Stimulated activated CD8-positive, alpha-beta memory T cell treated with anti-CD3 and anti-CD28 coated beads, Interleukin-7, amount 100 ng/mL, for 24 hours (primary cell): ENCODE measurements at places on chromosomes 4 and X.

- DNase-seq = no peak
These were observed 39.6 kb downstream of the HTRA3 start for GRCh38 chr4:8308856-8309771.

GRCh38 chr4:34182306-34182705 is 2062.0 kb downstream of the ARAP2 start:
- DNase-seq = no peak

DNA sequence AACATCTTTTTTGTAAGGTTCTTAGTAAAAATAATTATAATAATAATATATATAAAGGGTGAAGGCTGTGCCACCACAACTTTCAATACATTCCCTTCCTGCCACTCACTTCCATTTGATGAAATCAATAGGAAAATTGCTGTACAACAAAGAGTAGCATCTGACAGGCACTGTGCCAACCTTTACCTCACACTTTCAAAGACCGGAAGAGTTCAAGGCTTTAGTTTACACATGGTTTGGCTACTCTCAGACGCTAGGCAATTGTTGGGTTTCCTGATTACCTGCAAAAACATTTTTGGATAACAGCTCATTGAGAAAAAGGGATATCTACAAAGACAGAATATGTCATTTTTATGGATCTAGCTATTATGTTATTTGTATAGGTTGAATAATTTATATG is 5.5 kb upstream of the ING2 start:
- no peak for DNase-seq

DNA sequence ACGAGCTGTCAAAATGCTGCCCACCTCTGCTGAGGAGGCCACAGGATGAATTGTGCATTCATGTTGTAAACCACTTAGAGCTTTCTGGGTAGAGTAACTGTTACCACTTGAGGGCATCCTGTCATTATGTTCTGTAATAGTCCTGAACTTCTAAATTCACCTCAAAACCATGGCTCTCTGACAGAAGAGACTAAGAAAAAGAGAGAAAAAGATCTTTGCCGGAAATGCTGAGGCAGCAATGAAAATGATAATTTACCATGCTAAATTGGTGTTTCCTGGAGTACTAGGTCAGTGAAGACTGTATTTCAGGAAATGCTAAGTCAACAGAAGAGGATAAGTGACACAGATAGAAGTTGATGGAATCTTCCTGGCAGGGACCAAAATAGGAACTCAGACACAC is 942.3 kb upstream of the SLIT2 start:
- DNase-seq = no peak

GRCh38 chrX:99117011-99117410 is 1293.1 kb downstream of the PCDH19 start:
- no peak for DNase-seq

- DNase-seq = no peak
These were observed 108.6 kb downstream of the RTL5 start for GRCh38 chrX:72023071-72023470.

DNA sequence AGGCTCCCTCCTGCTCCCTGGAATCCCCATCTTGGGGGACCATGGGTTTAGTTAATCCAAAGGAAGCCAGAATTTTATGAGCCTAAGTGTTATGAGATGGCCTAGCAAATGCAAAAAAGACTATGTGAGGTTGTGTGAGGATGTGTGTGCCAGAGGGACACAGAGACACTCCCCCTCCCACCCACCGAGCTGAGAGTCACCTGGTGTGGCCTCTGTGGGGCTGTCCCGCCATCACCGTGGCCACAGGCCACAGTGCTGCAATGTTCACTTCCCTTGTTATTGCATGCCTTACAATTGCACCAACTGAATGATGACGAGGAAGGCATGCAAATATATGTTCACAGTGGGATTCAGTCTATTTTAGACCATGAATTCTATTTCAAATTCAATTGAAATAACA is 601 bp upstream of the FGFBP2 start:
- DNase-seq = peak; percentile 30

DNA sequence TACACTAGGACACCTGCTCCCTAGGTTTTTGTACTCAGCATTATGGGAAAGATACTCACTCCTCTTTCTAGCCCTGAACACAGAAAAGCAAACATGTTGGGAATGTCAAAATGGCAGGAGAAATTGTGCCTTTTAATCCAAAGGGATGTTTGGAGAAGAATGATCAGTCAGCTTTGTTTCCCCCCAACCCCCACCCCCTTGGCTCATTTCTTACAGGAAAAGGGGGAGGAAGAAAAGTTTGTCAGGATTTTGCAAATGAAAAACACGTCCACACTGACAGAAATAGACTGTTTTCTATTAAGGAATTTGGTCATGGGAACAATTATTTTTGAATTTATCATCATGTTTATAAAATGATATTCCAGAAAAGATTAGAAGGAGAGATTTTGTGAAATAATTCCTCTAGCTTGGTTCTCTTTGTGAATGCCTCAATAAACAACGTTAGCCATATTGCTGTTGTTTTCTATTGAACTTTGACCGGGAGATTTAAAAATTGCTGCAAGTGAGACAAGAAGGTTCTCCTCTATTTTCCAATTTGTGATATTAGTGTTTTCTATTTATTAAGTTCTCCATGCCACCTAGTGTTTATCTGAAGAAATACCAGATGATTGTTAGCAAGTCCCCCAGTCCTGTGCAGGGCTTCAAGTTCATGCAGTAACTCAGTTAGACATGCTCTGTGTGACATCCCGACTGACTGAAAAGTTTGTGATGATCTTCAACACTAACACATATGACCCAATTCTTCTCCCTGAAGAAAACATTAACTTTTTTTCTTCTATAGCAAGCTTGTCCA is 31.3 kb upstream of the TFDP3 start:
- no peak for DNase-seq

DNA sequence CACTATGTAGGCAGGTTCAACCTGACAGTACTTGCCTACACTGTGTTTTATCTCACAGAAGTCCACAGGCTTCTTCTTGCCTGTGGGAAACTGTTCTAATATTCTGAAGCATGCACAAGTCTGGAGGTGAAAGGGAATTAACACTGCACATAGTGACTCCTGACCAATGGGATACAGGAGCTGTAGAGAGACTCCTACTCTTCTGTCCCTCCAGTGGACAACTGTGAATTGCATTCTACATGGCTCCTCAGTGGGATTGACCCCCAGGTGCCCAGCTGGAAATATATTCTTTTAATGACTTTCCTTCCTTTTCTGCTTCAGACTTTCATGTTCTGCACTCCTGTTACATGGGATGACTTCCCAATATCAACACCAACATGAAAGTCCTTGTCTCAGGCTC is 8.2 kb upstream of the YIPF6 start:
- DNase-seq = no peak

DNA sequence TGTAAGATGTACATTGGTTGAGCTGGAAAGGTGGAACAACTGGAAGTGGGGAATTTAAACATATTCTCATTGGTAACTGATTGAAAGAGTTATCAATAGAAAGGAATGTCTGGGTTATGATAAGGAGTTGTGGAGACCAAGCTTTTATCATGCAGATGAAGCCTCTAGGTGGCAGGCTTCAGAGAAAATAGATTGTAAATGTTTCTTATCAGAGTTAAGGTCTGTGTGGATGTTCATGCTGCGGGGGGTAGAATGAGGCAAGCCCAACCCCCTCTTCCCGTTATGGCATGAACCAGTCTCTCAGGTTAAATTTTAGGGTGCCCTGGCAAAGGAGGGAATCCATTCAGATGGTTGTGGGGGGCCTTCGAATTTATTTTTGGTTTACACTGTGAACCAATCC is 16.0 kb downstream of the ARSD start:
- DNase-seq = no peak

- DNase-seq = no peak
These were observed 105.6 kb downstream of the CBLL2 start for GRCh38 chrX:22378296-22378695.

- DNase-seq = no peak
These were observed 1018.4 kb upstream of the INTU start for GRCh38 chr4:126614356-126614855.

DNA sequence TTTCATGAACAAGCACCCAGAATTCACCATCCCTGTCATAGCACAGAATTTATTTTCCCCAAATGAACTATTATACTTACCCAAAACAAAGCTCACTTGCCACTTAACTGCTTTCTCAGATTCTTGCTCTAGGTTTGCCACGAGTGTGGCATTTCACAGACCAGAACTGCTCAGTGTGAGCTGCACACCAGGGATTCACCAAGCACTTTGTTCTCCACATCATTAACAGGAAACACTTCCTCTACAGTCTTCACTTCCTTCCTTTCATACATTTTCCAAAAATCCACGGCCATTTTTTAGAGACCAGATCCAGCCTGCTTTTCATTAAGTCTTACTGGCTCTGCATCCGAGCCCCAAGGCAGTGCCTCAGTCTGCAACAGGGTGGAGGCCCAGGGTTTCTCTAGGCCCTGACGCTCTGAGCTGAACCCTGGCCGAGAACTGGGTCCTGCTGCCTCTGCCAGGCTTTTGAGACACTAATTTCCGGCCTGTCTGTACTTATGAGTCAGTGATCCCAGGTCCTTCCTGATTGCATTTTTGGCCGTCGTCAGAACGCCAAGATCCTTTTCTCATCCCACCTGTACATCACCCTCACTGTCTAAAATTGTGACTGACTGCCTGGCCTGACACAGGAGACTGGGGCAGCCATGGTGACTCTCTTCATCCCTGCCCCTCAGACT is 67.6 kb upstream of the MTNR1A start:
- no peak for DNase-seq

- DNase-seq = no peak
These were observed 70.6 kb downstream of the ARFIP1 start for GRCh38 chr4:152850377-152850776.

GRCh38 chr4:31141832-31142142 is 421.6 kb downstream of the PCDH7 start:
- no peak for DNase-seq

DNA sequence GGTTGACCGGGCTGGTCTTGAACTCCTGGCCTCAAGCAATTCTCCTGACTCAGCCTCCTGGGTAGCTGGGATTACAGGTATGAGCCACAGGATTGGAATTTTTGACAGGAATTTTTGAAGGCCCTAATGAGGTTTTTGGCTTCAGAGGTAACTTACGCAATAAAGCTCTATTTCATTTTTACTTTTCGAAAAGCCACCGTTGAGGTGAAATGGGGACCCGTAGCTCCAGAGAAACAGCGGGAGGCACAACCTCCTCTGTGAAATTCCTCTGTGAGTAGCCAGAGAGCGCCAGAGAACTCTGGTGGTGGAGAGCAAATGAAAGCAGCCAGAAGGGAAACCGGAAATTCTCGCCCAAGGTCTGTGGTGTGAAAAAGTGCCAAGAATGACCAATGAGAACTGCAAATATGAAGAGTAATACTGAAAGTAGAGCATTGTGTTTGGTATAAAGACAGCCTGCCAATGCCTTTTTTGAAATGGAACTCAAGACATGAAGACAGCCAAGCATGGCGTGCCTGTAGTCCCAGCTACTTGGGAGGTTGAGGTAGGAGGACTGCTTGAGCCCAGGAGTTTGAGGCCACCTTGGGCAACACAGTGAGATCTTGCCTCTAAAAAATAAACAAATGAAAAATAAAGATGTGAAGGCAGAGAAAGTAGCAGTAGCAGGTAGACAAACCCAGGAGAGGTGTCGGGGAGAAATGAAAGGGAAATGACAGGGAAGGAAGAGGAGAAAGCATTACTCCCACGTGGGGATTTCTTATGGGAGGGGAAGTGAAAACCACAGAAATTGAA is 33.0 kb upstream of the TMEM131L start:
- peak; percentile 21 for DNase-seq

DNA sequence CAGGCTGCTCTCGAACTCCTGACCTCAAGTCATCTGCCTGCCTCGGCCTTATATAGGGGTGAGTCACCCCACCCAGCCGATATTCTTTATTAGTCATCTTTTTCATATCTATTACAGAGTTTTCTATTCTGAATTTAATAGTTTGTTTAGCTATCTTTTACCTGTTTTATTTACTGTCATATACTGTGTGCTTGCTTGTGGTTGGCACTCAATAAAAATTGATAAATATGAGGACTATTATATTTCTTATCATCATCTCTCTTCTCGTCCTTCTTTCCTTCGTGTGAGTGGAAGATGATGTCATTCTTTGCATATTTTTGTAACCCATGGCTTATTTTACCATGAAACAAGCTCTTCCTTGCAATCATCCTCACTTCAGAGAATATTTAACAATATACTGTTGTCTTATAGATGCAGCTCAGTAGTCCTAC is 265.5 kb downstream of the ARHGAP24 start:
- DNase-seq = no peak

- no peak for DNase-seq
These were observed 218.9 kb downstream of the PABPC4L start for GRCh38 chr4:133982533-133983224.

DNA sequence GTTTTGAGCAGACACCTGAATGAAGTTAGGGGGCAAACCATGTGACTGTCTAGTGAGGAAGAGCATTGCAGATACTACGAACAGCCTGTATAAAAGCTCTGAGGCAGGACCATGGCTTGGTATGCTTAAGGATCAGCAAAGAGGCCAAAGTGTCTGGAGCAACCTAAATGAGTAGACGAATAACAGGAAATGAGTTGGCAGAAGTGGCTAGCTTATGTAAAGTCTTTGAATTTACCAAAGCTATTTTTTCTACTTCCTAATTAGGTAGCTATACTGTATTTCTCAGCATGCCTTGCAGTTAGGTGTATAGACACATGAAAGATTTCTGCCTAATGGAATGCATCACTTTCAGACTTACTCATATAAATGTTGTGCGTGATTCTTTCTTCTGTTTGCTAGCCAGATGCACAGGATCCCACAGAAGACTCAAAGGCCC is 9.3 kb upstream of the GPRIN3 start:
- DNase-seq = no peak

DNA sequence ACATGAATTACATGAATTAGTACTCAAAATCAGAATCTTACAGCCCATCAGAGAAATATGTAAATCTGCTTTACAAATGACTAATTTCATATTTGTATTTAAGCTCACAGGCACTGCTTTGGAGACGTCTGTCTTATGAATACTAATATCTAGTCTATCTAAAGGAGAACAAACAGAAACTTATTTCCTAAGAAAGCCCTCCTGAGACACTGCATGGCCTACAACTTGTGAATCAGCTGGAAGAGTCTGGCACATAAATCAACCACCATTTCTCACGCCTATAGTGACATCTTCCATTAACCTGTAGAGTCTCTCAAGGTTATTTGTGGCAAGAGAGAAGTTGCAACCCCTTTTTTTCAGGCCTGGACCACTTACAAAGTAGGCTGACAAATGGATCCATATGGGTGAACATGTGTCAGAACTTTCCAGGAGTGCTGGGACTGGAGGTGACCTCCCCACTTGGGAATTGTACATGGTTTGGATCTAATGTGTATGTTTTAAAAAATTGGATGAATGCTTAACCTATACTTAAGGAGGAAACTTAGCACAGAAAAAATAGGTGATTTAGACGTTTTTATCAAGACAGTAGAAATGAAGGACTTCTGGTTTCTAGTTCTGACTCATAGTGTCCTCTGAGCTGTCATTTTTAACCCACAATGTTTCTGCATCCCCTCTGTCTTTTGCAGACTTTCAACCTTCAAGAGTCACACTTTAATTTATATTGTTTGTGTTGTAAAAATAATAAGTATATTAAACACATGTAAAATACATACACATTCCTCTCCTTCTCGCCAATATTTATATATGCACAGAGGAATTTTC is 83.2 kb upstream of the ARHGAP24 start:
- no peak for DNase-seq
